Neural crest cell (in vitro differentiated cells): ENCODE measurements at places on chromosomes 11 and 22.

DNA sequence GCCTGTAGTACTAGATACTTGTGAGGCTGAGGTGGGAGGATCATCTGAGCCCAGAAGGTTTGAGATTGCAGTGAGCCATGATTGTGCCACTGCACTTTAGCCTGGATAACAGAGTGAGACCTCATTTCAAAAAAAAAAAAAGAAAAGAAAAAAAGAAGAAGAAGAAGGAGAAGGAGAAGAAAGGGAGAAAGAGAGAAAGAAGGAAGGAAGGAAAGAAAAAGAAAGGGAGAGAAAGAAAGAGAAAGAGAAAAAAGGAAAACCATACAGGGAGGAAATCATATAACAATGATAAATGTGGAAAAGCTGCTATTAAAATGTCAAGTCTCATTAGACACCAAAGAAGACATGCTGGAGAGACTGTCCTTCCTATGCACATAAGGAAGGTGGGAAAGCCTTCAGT is 5.7 kb upstream of the PRDM10 start:
- DNase-seq = no peak

GRCh38 chr11:120747850-120748814 is 236.6 kb downstream of the GRIK4 start:
- no peak for DNase-seq

DNA sequence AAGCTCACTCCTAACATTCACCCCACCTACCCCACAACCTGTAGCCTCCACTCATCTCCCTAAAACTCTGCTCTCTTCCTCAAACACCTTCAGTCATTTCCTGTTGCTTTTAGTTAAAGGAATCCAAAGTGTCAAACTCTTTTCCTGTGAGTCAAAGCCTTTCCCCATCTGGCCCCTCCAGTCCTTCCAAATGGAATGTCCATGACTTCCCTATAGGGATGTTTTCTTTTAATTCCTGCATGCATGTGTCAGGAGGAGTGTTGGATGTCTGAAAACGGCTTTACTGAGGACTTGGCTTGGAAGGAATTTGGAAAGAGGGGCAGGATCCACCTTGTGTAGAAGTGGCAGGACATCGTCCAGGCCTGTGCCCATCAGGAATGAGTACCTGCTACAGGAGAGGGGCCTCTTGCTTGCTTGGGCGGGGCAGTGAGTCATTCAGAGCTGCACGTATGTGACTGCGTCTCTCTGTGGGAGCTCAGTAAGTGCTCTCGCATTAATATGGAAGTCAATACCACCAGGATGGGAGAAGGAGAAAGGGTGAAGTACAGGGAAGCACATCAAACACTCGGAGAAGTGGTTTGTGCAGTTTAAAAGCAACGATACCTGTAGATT is 491.9 kb downstream of the OPCML start:
- no peak for DNase-seq

GRCh38 chr22:35835998-35836691 is 118.5 kb downstream of the APOL5 start:
- no peak for DNase-seq

DNA sequence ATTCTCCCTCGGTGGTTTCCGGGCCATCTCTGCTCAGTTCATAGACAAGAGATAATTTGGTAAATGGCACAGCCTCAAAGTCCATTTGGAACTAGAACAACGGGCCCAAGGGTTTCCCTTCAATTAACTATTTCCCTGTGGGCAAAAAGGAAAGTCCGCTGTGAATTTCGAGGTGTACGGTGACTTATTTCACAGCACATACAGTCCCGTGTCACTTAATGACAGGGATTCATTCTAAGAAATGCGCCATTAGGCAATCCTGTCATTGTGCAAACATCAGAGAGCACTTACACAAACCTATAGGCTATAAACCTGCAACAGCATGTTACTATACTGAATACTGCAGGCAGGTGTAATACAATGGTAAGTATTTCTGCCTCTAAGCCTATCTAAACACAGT is 551.6 kb downstream of the OPCML start:
- DNase-seq = no peak

DNA sequence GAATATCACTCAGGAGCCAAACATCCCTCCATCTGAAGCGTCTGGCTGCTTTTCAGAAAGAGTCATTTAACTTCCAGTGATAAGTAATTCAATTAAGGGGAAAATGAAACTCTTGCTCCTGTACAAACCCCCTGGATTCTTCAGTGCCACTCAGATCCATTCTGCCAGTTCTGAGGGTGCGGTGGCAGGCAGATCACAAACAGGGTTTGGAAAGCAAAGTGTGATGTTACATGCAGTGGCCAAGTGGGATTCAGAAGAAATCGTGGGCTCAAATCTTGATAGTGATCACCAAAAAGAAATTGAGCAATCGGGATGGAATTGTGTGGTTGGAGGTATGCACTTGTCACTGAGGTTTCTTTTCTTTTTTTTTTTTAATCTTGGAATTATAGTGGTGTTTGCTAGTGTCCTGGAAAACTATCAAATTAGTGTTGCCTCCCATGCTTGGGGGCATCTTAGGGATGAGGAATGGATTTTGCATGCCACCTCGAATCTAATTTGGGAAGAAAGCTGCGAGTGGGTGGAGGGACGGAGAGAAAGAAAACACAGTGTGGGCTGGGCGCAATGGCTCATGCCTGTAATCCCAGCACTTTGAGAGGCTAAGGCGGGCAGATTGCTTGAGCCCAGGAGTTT is 22.5 kb upstream of the RTL6 start:
- no peak for DNase-seq
